T-helper 2 cell treated with Interferon-gamma antibody and Interleukin-4, amounts not matched to agents 100 ng/mL and 5 ng/mL, for 36 hours (primary cell): ENCODE measurements at places on chromosomes 4 and X. TPM values are rescaled to one million over a fixed set of nuclear protein-coding genes. Genes with fewer than 3 reads are reported as not detected.

Gene FRG2
- not detected in 2 replicates for total RNA-seq

Gene NPY1R
- not detected in 2 replicates for total RNA-seq

Gene TRPC5OS
- total RNA-seq: not detected in 2 replicates

Gene SLC9B1
- total RNA-seq: 0.48 and 0.61 TPM in 2 replicates

Gene MAGEA9B
- total RNA-seq: not detected in 2 replicates

Gene IL1RAPL2
- total RNA-seq: not detected in 2 replicates

Gene ERAS
- total RNA-seq: not detected in 2 replicates

Gene CHRDL1
- total RNA-seq: not detected in 2 replicates

Gene F9
- total RNA-seq: not detected in 2 replicates

Gene ATOH1
- not detected in 2 replicates for total RNA-seq

Gene DUX4
- 0.09 TPM in 1 of 2 replicates, not detected in the other for total RNA-seq

Gene SLC38A5
- total RNA-seq: 86.3 and 96.8 TPM in 2 replicates

Gene MAGEB1
- not detected in 2 replicates for total RNA-seq

Gene GABRQ
- 0.02 TPM in 1 of 2 replicates, not detected in the other for total RNA-seq

Gene HTATSF1
- 62.7 and 63.3 TPM in 2 replicates for total RNA-seq

Gene RIPPLY1
- total RNA-seq: not detected in 2 replicates

Gene SERPINA7
- not detected in 2 replicates for total RNA-seq

Gene MAOB
- 3.4 and 4.0 TPM in 2 replicates for total RNA-seq

Gene SYTL4
- total RNA-seq: not detected in 2 replicates

Gene XG
- total RNA-seq: not detected in 2 replicates

Gene TRIM61
- total RNA-seq: 3.6 and 3.8 TPM in 2 replicates

Gene BTC
- total RNA-seq: not detected in 2 replicates

Gene FGG
- total RNA-seq: not detected in 2 replicates

Gene CXCL10
- 0.77 and 1.4 TPM in 2 replicates for total RNA-seq

Gene SORCS2
- total RNA-seq: 0.05 TPM in 1 of 2 replicates, not detected in the other

Gene NPNT
- total RNA-seq: not detected in 2 replicates

Gene GLRA2
- not detected in 2 replicates for total RNA-seq

Gene GPRIN3
- 42.3 TPM in 2 replicates for total RNA-seq

Gene RNF113A
- total RNA-seq: 27.9 and 29.9 TPM in 2 replicates

Gene VCX
- total RNA-seq: not detected in 2 replicates

Gene IL2
- total RNA-seq: 0.75 and 1.3 TPM in 2 replicates

Gene MAGEA12
- not detected in 2 replicates for total RNA-seq

Gene RBM46
- total RNA-seq: not detected in 2 replicates

Gene RAP2C
- total RNA-seq: 28.9 and 31.2 TPM in 2 replicates

Gene DAPP1
- total RNA-seq: 30.0 and 32.0 TPM in 2 replicates

Gene ARSD
- total RNA-seq: 4.1 and 4.9 TPM in 2 replicates

Gene DLG3
- total RNA-seq: 14.2 and 21.1 TPM in 2 replicates

Gene STK26
- total RNA-seq: 53.5 and 54.4 TPM in 2 replicates

Gene GUCY1B1
- 0.20 and 0.23 TPM in 2 replicates for total RNA-seq

Gene MYL5
- 21.2 and 22.4 TPM in 2 replicates for total RNA-seq

Gene CFI
- total RNA-seq: 0.09 TPM in 1 of 2 replicates, not detected in the other

Gene NRK
- not detected in 2 replicates for total RNA-seq
